Astrocyte (in vitro differentiated cells and primary cell): ENCODE measurements at places on chromosomes 7 and 10. TPM values are rescaled to one million over a fixed set of nuclear protein-coding genes. Genes with fewer than 3 reads are reported as not detected.

GRCh38 chr10:50312464-50313437 is 61.4 kb upstream of the ASAH2 start:
- peak; percentile 31 for DNase-seq
- H3K36me3 ChIP-seq: peaks cover 5% of the 10 kb centered on the region
- no peak overlapping the region for H3K27ac ChIP-seq
- H3K27me3 ChIP-seq: no peaks in the 10 kb centered on the region

GRCh38 chr7:131329176-131329570 is 1.5 kb downstream of the MKLN1 start:
- no peaks in the 10 kb centered on the region for H3K36me3 ChIP-seq
- H3K27me3 ChIP-seq: no peaks in the 10 kb centered on the region
- no peak overlapping the region for H3K27ac ChIP-seq
- DNase-seq: no peak
- H3K4me3 ChIP-seq: peak overlapping the region; percentile 98

GRCh38 chr10:59011972-59012632 is 164.3 kb upstream of the PHYHIPL start:
- no peak overlapping the region for H3K27ac ChIP-seq
- DNase-seq: no peak
- no peaks in the 10 kb centered on the region for H3K4me1 ChIP-seq
- no peaks in the 10 kb centered on the region for H3K27me3 ChIP-seq
- H3K4me3 ChIP-seq: no peak overlapping the region

DNA sequence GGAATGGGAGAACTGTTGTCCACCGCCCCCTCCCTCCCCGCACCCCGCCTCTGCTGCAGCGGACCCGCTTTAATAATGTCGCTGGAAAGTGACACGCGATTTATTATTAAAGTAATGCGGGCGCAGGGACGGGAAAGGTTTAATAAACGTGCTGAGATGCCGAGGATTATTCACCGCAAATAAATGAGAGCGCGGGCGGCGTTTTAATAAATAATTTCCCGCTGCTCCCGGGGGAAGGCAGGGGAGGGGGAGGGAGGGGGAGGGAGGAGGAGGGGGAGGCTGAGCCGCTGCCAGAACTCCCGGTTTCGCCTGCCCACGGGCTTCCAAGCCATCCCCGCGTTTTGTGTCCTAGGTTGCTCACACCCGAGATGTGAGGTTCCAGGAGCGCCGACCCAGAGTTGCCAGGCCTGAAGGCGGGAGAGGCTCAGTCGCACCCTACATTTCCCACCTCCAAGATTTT is 5.1 kb downstream of the KAZALD1 start:
- DNase-seq: no peak
- H3K4me3 ChIP-seq: peak overlapping the region; percentile 60
- no peaks in the 10 kb centered on the region for H3K36me3 ChIP-seq

- H3K27me3 ChIP-seq: peaks cover 15% of the 10 kb centered on the region
- no peak overlapping the region for H3K27ac ChIP-seq
- no peak overlapping the region for H3K4me3 ChIP-seq
- H3K36me3 ChIP-seq: no peaks in the 10 kb centered on the region
Observed at GRCh38 chr10:6059506-6059905, 2.7 kb downstream of the IL2RA start.

GRCh38 chr10:30413996-30414576 is 19.9 kb upstream of the MAP3K8 start:
- peak; percentile 32 for DNase-seq
- no peak overlapping the region for H3K4me3 ChIP-seq
- no peaks in the 10 kb centered on the region for H3K36me3 ChIP-seq
- no peaks in the 10 kb centered on the region for H3K27me3 ChIP-seq
- no peak overlapping the region for H3K27ac ChIP-seq

GRCh38 chr7:127828843-127829500 is 177.0 kb downstream of the SND1 start:
- H3K4me3 ChIP-seq: no peak overlapping the region
- H3K4me1 ChIP-seq: no peaks in the 10 kb centered on the region
- no peak overlapping the region for H3K27ac ChIP-seq
- H3K36me3 ChIP-seq: no peaks in the 10 kb centered on the region

DNA sequence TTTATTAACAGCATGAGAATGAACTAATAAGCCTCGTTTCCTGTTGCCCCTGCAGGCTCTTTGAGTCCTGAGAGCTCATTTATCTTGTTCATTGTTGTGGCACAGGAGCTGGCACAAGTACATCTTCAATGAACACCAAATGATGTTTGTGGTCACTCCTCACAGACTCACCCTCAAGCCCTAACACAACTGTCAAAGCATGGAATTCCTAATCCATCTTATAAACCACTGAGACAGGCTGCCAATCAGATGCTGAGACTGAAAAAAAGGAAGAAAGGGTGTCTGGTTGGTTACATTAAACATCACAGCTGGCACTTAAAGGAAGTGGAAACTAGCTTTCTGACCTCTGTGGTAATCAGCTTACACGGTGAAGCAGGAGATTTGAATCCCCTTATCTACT is 7.7 kb upstream of the CCDC172 start:
- no peaks in the 10 kb centered on the region for H3K27me3 ChIP-seq
- peak; percentile 49 for DNase-seq
- H3K36me3 ChIP-seq: no peaks in the 10 kb centered on the region
- no peak overlapping the region for H3K27ac ChIP-seq
- no peak overlapping the region for H3K4me3 ChIP-seq

DNA sequence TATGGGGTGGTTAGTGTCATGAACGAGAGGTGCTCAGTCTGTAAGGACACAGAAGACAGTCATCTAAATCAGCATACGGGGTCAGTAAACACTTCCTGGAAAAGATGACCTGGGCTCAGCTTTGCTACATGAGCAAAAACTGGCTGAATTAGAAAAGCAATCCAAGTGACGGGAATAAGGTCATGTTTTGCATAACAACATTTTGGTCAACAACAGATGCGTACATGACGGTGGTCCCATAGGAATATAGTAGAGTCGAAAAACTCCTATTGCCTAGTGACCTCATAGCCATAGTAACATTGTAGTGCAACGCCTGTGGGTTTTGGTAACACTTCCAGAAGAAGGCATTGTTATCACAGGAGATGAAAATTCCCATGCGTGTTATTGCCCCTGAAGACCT is 92.9 kb downstream of the CTNNA3 start:
- no peak overlapping the region for H3K4me3 ChIP-seq
- H3K27ac ChIP-seq: peak overlapping the region; percentile 64
- no peaks in the 10 kb centered on the region for H3K36me3 ChIP-seq

- H3K4me3 ChIP-seq: no peak overlapping the region
- H3K27ac ChIP-seq: no peak overlapping the region
- H3K27me3 ChIP-seq: peaks cover 22% of the 10 kb centered on the region
- H3K36me3 ChIP-seq: no peaks in the 10 kb centered on the region
- no peaks in the 10 kb centered on the region for H3K4me1 ChIP-seq
Observed at GRCh38 chr10:97132273-97132672, 53.5 kb downstream of the SLIT1 start.

DNA sequence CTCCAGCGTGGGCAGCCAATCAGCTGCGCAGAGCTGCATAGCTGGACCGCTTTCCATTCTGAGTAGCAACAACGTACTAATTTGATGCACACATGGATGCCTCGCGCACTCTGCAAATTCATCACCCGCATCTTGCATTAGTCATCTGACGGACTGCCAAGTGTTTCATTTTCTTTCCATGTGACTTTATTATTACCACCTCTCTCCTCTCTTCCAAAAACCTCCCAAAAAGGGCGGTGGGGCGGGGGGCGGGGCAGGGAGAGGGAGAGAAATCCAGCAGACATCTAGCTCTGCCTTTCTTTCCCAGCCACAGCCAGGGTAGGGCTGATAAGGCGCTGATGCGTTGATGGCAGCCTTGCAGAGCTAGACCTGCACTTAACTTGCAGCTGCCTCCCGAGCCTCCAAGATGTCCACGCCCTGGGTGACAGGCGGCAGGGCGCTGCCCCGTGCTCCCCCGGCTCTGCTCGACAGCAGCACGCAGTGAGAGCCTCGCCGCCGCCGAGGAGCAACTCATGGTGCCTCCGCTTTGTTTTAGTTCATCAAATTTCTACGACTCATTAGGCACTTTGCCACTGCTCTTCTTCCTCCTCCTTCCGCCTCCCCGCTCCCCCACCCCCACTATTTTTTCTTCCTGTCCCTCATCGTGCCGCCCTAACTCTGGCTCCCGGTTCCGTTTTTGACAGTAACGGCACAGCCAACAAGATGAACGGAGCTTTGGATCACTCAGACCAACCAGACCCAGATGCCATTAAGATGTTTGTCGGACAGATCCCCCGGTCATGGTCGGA is 147.3 kb downstream of the CELF2 start:
- no peaks in the 10 kb centered on the region for H3K36me3 ChIP-seq
- peak overlapping the region; percentile 24 for H3K27ac ChIP-seq
- H3K4me1 ChIP-seq: peaks cover 14% of the 10 kb centered on the region
- peak; percentile 89 for DNase-seq
- H3K4me3 ChIP-seq: peak overlapping the region; percentile 59

GRCh38 chr10:11602919-11603523 is 8.4 kb downstream of the USP6NL start:
- H3K4me3 ChIP-seq: no peak overlapping the region
- H3K27me3 ChIP-seq: no peaks in the 10 kb centered on the region
- peaks cover 8% of the 10 kb centered on the region for H3K4me1 ChIP-seq
- no peak overlapping the region for H3K27ac ChIP-seq
- DNase-seq: peak; percentile 46

DNA sequence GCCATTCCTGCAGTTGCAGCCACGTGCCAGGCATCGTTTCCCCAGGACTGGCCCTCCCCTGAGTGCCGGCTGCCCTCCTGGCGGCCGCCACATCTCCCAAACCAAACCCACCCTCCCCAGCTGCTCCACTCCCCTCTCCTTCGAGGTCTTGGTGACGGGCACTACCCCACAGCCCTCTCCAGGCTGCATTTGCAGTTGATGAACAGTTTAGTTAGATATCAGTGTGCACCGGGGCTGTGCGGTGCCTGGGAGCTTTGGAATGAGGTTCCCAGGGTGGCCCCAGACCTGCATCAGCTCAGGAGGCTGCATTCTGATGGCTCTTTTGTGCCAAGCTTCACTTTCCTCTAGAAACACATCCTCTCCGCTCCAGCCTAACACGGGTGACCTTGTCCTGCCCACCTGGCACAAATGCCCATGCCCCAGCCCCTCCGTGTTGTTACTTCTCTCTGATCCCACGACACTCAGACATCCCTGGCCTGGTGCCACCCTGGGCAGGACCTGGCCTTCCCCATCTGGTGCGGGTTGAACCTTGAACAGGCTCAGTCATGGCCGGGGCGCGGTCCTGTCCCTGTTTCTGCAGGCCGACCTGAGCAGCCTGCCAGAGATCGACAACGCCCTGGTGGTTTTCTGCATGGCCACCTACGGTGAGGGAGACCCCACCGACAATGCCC is 14.5 kb downstream of the TMEM120A start:
- no peaks in the 10 kb centered on the region for H3K36me3 ChIP-seq
- no peak overlapping the region for H3K27ac ChIP-seq

GRCh38 chr7:154577141-154577873 is 425.6 kb downstream of the PAXIP1 start:
- no peak overlapping the region for H3K27ac ChIP-seq
- DNase-seq: peak; percentile 1
- no peaks in the 10 kb centered on the region for H3K27me3 ChIP-seq
- no peaks in the 10 kb centered on the region for H3K4me1 ChIP-seq
- H3K4me3 ChIP-seq: no peak overlapping the region
- no peaks in the 10 kb centered on the region for H3K36me3 ChIP-seq

GRCh38 chr10:6121146-6121545 is 32.3 kb downstream of the RBM17 start:
- H3K27ac ChIP-seq: no peak overlapping the region
- no peaks in the 10 kb centered on the region for H3K27me3 ChIP-seq
- H3K4me1 ChIP-seq: no peaks in the 10 kb centered on the region
- H3K36me3 ChIP-seq: peaks cover 9% of the 10 kb centered on the region
- H3K4me3 ChIP-seq: no peak overlapping the region

GRCh38 chr7:53904355-53904754 is 637.8 kb upstream of the VSTM2A start:
- H3K36me3 ChIP-seq: no peaks in the 10 kb centered on the region
- no peaks in the 10 kb centered on the region for H3K4me1 ChIP-seq
- no peak overlapping the region for H3K27ac ChIP-seq
- no peak for DNase-seq
- H3K4me3 ChIP-seq: no peak overlapping the region

GRCh38 chr7:90033850-90034249 is 120.4 kb upstream of the STEAP1 start:
- no peak overlapping the region for H3K4me3 ChIP-seq
- DNase-seq: no peak
- no peak overlapping the region for H3K27ac ChIP-seq
- no peaks in the 10 kb centered on the region for H3K4me1 ChIP-seq
- H3K36me3 ChIP-seq: no peaks in the 10 kb centered on the region
- no peaks in the 10 kb centered on the region for H3K27me3 ChIP-seq

GRCh38 chr7:95897557-95898251 is 125.3 kb downstream of the DYNC1I1 start:
- no peak for DNase-seq
- no peaks in the 10 kb centered on the region for H3K36me3 ChIP-seq
- no peak overlapping the region for H3K4me3 ChIP-seq
- no peaks in the 10 kb centered on the region for H3K27me3 ChIP-seq
- H3K27ac ChIP-seq: no peak overlapping the region

Gene EPC1
- 25.7 and 26.3 TPM in 2 replicates for total RNA-seq

Gene OGDH
- total RNA-seq: 65.6 and 73.7 TPM in 2 replicates

Gene TAS2R4
- total RNA-seq: 1.1 and 1.2 TPM in 2 replicates

Gene PTPRN2
- total RNA-seq: 0.09 TPM in 1 of 2 replicates, not detected in the other

Gene CAV2
- 152 and 161 TPM in 2 replicates for total RNA-seq

Gene CYP3A7
- not detected in 2 replicates for total RNA-seq

Gene CPA4
- 98.6 and 111 TPM in 2 replicates for total RNA-seq

Gene ZNF365
- total RNA-seq: 8.9 and 11.0 TPM in 2 replicates

Gene NEUROD6
- not detected in 2 replicates for total RNA-seq

Gene STAMBPL1
- 1.4 and 1.5 TPM in 2 replicates for total RNA-seq

Gene ACBD5
- total RNA-seq: 23.8 TPM in 2 replicates

Gene C10orf105
- not detected in 2 replicates for total RNA-seq
